NCI-H460 (cell line): ENCODE measurements at places on chromosomes 2 and 18. TPM values are rescaled to one million over a fixed set of nuclear protein-coding genes. Genes with fewer than 3 reads are reported as not detected.

- DNase-seq, result no peak
Observed at GRCh38 chr2:213286161-213286560, 1.9 kb downstream of the SPAG16 start.

DNA sequence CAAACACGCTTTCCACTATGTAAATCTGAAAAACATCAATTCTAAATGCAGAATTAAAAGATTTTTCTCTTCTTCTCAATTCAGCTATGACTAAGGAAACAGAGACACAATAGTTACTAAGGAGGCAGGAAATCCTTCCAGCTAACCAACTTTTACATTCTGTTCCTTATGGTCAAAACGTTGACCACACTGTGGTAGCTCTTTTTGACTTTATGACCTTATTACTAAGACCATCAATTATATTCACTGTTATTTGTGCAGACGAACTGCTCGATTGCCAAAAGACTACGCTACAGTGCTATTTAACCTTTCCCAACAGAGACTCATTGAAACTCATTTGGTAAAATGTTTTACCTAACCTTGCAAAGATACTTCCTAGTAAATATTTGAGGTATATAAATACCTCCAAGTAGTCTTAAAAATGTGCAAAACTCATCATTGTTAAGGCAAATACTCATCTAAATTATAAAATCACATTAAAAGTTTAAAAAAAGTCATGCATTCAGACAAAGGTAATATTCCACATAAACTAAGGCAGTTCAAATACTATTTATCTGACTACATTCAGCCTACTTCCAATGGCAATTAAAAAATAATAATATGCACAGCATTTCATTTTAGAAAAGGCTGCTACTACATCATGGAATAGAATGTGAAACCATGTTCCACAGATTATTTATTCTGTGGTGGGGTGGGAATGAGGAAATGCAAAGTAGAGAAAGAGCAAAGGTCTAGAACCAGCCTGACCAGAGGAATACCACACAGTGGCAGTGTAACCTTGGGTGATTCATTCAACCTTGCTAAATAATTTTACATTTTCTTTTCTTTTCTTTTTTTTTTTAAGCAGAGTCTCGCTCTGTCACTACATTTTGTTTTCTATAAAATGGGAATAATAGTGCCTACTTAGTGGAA is 139.9 kb downstream of the THADA start:
- no peak for DNase-seq

DNA sequence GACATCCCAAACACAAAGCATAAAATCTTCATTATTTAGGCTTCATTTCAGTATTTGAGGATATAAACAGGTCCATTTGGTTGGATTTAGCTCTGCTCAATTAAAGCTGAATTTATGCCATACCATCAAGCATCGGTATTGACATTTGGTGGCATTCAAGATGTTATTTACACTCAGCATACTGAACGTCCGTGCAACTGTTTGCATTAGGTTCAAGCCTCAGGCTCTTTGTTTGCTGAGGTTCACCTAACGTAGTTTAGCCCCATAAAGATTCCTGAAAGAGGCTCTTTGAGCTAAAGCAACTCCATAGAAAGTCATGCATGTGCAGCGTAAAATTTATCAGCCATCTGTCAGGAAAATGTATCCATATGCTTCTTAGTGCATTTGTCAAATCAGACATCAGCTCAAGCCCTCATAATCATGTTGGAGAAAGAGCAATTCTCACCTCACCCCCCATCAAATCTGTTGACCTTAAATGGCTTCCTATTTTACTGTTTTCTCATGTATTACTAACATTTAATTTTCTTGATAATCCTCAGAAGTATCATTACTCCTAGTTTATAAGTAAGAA is 366.9 kb downstream of the EPHA4 start:
- no peak for DNase-seq

CNDP1 gene
- total RNA-seq, result not detected in 2 replicates

ANKRD53 gene
- not detected in 2 replicates for total RNA-seq

SFTPB gene
- not detected in 2 replicates for total RNA-seq

DNA sequence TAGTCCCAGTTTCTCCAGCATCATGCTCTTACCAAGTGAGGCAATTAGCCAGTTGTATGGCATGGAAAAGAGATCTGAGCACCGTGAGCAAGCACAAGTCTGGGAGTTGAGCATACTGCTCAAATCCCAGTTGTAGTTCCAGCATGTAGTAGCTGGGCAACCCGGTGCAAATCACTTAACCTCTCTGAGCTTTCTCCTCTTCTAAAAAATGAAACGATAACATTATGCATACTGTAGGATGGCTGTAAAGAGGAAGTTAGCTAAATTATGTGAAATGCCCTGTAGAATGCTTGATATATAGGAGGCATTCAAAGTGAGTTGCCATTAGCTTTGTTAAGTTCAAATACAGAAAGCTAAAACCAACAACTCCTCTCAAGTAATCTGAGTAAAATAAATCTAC is 164.0 kb upstream of the ZEB2 start:
- no peak for DNase-seq

DNA sequence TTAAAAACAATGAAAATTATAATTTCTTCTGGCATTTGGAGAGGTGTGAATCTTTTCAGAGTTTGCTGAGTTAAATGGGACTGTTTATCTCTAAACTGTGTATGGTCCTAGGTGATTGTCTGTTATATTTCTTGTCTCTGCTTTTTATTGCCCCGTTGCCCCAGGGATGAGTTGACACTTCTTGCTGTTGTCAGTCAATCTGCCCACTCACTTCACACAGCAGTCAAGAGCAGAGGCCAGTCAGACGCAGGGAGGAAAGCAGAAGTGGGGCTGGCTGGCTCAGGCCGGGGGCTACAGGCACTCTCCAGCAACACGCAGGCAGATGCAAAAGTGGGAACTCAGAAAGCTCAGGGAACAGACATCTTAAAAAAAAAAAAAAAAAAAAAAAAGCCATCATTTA is 365.2 kb downstream of the CLIP4 start:
- DNase-seq, result peak; percentile 22

DNA sequence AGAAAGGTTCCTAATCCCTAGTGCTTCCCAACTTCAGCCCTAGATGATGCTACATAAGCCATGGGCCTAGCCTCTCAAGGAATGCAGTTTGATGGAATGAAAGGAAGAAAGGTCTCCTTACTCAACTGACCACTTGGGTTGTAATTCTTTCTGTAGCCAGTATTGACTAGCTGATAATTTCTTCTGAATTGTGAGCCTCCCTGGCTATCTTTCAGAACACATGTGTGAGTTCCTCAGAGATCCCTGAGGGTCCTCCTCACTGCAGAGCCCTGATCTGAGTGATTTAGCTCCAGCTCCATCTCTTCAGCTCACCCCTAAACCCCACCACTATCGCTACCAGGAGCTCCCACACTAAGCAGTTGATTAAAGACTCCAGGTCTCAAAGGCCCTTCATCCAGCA is 31.5 kb downstream of the CFAP210 start:
- DNase-seq, result no peak

QPCT gene
- total RNA-seq, result 311 and 322 TPM in 2 replicates

GRCh38 chr2:151637271-151637781 is 97.0 kb downstream of the NEB start:
- no peak for DNase-seq

DNA sequence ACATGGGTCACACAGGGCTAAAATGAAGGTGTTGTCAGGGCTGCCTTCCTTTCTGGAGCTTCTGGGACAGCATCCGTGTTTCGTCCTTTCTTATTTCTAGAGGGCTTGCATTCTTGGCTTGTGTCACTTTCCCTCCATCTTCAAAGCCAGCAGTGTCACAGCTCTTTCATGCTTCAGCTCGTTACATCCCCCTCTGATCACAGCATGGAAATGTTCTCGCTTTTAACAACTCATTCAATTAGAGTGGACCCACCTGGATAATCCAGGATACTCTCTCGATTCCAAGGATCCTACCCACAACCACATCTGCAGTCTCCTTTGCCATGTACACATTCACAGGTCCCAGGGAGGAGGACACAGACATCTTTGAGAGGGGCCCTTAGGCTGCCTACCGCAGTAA is 316.2 kb upstream of the FIGN start:
- DNase-seq, result no peak

GRCh38 chr18:67545681-67546080 is 29.2 kb upstream of the DSEL start:
- no peak for DNase-seq

FZD7 gene
- total RNA-seq, result 16.8 and 17.4 TPM in 2 replicates

- no peak for DNase-seq
Observed at GRCh38 chr2:106195456-106195855, 1.4 kb upstream of the UXS1 start.

DNA sequence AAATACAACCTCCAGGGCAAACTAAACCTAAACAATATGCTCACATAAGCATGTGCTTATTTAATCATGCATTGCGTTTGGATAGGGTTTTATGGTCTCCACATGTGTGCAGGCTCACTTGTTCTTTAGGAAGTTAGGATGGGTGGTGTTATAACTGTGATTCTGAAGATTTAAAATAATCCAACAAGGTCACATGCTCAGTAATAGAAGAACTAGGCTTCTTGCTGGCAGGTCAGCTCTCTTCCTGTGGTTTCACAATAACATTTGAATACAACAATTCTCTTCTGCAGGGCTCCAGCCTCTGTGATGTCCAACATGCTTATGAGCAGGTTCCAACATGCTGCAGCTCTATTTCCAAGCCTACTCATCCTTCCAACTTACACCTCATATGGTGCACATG is 84.0 kb downstream of the MYL12B start:
- DNase-seq, result no peak

DNA sequence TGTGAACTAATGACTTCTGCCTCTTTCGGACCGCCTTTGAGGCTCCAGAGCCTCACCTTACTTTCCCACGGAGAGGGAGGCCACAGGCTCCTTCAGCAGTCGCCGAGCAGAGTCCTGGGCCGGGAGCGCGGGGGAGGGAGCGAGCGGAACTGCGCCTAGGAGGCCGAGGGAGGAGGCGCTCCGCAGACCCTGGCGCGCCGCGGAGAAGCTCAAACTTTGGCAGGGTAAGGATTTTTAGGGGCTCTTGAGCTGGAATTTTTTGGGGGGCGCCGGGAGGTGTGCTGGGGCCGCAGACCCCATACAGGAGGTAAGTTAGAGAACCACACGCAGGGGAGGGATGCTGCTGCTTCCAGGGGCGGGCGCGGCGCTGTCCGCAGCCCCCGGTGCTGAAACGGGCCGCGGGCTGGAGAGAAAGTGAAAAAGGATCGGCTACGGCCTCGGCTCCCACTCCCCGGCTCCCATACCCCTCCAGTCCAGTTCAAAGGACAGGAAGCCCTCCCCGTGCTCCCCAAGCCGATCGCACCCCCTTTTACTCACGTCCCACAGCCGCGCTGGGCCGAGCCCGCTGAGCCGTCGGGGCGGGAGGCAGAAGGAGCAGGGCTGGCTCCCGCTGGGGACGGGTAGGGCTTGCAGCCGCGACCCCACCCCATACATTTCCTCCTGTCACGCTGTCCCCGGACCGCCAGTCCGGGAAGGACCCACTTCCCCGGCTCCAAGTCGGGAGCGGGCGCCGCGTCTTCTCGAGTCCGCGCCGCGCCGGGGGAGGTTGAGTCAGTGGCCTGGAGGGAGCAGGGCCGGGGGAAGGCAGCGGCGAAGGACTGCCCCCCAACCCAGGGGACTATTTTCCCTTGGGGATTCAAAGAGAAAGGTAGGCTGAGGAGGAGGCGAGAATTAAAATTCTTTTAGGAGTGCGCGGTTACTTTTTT is at the start of gene CNGA3:
Gene CNGA3, plus strand, starts transcription at position 146 of the 926 bp plus-strand sequence. CDS start 23,520 bp downstream, outside the sequence.
- no peak for DNase-seq

DNA sequence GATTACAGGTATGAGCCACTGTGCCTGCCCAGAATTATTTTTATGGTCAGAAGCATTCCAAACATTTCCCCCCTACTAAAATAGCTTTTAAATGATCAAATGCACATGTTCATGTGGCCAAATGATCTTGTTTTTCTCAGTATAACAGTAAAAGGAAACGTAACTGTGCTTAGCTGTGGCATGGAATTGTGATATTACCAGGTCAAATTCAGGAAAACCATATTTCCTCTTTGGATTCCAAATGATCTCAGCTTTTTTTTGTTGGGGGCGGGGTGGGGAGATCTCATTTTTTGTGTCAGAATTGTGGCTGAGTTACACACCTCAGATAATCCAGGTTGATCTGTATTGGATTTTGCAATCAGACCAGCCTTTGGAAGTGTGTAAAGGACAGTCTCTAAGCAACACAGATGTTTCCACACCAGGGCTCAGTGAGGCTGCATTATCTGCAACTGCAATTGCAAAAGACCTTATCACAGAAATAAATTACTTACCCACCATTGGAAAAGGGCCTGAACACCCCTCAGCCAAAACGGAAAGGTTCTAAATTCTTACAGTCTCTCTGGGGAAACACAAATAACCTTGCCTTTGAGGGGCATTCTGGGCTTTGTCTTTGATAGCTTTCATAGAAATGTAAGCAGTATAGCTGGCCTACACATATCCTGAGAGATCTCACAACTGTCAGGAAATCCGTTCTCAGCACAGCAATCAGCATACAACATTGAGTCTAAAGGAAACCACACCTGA is 8.4 kb downstream of the CASP10 start:
- no peak for DNase-seq

DNA sequence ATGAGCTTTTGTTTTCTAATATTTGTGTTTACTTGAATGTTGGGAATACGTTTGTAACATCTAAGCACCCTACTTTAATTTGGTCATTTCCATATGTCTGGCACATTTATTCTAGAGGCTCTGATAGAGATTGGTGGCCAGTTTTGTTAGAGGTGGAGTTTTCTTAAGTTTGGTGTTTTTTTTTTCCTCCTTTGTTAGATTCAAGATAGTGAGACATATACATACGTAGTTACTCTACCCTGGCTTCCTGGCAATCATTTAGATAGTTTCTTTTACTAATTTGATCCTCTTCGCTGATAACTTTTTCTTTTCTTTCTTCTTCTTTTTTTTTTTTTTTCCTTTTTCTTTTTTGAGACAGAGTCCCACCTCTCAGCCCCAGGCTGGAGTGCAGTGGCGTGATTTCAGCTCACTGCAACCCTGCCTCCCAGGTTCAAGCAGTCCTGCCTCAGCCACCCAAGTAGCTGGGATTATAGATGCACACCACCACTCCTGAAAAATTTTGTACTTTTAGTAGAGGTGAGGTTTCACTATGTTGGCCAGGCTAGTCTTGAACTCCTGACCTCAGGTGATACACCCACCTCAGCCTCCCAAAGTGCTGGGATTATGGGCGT is 26.6 kb downstream of the SMCHD1 start:
- no peak for DNase-seq

GRCh38 chr2:60633615-60634014 is 80.2 kb upstream of the BCL11A start:
- DNase-seq, result no peak

CYRIA gene
- total RNA-seq, result not detected in 2 replicates

MRO gene
- total RNA-seq, result 0.99 TPM in 1 of 2 replicates, not detected in the other

DNA sequence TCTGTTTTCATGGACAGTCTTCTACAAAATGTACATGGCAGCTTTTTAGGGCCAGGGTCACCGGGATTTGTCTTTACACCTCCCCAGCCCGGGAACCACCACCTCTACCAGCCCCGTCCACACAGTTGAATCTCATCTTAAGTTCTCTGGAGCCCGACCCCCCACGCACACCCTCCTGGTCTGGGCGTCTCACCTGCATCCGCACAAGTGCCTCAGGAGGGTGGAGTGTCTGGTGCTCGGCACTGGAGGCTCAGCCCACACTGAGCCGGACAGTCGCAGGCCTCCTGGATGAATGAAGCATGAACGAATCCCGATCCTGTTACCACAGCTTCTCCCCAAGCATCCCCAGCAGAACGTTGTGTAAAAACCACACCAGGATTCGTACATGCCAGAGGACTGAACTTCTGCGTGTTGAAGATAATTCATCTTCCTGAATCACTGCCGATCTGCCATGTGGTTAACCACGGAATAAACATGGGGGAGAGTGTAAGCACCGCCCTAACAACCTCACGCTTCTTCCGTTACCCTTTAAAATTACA is 162.0 kb downstream of the RTP5 start:
- DNase-seq, result no peak
